NCI-H774 (cell line): ENCODE measurements at places on chromosomes 5 and 9.

GRCh38 chr5:137636830-137637714 is 98.8 kb downstream of the KLHL3 start:
- DNase-seq, result no peak

DNA sequence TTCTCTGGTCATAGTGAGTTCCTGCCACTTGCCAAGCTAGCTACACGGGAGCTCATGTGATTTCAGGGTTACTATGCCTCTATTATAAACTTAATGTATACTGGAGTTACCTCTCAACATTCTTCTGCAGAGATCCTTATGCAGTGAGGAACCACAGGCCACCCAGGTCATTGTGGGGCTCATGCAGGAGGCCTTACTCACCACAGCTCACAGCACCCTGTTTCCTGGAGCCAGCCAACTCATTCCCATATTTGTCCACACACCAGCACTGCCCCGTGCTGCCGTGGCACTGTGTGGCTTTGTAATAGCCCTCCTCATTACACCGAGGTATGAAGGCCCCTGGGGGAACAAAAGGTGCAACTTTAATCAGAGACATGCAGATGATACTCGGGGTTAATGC is 520.0 kb downstream of the SPOCK1 start:
- DNase-seq, result no peak

DNA sequence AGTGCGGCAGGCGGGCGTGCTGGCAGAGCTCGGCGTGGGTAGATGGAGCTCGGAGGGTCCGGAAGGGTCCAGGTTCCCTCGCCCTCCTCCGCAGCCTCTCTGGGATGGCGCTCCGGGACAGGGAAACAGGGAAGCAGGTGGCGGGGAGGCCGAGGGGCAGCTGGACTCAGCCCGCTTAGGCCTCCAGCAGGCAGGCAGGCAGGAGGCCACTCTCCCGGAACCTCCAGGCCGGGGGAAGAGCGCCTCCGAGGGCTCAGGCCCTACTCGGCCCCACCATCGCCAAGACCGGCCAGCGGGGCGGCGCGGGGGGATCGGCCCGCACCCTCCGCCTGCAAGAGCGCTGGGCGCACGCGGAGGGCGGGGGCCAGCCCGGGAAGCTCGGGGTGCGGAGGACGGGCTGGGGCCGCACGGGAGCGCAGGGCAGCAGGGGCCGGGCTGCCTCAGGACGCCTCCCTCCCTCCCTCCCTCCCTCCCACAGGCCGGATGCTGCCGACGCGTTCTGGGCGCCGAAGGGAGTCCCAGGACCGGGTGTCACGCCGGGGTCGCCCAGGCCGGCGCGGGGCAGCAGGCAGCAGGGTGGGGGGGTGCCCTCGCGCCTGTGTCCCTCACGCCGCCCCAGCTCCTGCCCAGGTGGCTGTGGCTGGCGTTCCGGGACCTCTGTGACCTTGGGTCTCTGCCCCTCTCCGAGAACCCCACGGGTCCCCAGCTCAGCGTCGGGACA is 977 bp downstream of the MGAT4B start:
- DNase-seq, result no peak

DNA sequence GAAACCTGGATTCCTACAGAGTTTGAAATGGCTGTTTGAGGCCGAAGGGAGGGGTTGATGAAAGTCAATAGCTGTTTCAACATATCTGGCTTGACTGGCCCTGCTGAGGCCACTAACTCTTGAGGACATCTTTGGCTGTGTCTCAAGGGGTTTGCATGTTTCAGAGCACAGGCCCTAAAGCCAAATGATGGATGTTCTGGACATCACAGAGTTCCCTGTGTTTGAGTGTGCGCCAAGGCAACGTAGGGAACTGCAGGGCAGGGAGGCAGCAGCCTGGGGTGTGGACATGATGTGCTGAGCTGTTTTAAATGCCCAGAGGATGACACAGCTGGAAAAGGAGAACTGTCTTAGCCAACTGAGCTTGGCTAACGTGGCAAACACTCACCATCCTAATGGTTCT is 89.6 kb downstream of the RAPGEF1 start:
- no peak for DNase-seq

DNA sequence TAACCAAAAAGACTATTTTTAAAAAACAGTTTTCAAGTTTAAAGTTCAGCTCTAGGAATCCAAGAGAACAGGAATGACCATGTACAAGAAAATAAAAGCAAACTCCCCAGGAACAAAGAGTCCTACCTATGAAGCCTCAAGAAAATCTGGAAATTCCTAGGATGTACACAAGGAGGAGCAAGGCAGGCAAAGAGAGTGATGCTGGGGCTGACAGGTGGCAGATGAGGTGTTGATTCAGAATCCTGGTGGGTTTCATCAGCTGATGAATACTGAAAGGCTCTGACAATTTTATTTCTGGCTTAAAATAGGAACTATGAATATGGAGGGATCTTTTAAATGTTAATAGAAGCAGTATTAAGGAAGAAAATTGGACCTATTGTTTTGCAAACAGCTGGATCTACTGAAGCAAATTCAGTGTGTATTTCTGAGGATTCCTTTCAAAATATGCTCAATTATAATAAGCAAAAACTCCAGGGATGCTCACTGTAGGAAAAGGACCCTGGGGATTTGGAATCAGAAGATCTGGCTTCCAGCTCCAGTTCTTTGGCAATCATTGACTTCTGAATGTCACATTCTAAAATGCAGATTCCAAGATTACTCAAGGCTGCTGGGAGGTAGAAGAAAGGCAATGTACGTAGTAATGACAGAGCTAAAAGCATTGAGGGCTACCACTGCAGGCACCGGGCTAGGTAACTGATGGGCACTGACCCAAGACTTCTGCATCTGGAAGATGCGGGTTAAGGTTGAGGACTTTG is 28.0 kb upstream of the SH3RF2 start:
- no peak for DNase-seq
